ENCODE measurements at places on chromosomes 5 and 9.

DNA sequence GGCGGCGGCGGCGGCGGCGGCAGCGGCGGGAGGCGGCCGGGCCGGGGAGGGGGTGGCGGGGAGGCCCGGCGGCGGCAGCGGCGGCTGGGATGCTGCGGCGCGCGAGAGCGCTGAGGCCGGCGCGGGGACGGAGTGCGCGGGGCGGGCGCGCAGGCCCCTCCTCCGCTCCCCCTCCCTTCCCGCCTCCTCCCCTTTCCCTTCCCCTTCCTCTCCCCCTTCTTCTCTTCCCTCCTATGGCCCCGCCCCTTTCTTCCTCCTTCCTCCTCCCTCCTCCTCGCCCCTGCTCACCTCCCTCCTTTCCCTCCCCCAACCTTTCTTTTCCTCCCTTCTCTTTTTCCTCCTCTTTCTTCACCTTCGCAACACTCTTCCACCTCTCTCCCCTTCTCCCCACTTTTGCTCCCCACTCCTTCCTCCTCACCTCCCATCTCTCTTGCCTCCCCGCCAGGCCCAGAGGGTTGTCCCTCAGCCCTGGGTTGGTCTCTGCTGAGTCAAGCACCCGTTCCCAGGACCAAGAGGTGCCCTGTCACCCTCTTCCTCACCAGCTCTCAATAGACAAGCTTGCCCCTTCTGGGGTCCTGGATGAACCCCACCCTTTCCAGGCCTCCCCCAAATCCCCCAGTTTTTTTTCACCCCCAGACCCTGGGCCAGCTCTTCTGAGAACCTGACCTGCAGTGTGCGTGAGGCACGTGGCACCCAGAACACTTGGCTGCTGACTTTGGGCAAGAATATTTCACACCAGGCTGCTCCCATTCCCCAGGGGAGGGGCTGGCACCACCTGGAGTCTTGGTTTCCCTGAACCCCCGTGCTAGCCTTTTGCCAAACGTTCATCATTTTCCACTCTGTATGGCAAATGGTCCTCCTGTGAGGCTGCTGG lies at the start of gene SEMA4D:
SEMA4D (minus strand) TSS at position 136 of the 874 bp plus-strand sequence. CDS start 92,657 bp downstream, outside the sequence.
- DNase-seq, result peak; percentile 53

- DNase-seq, result no peak
Measured at GRCh38 chr9:113368982-113369854, 7.6 kb downstream of the HDHD3 start.

DNA sequence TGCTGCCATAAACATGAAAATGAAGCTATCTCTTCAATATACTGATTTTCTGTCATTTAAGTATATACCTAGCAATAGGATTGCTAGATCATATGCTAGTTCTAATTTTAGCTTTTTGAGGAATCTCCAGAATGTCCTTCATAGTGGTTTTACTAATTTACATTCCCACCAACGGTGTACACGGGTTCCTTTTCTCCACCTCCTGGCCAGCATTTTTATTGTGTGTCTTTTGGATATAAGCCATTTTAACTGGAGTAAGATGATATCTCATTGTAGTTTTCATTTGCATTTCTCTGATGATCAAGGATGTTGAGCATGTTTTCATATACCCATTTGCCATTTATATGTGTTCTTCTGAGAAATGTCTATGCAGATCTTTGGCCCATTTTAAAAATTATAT lies 446.5 kb downstream of the GABRG2 start:
- no peak for DNase-seq

GRCh38 chr5:88236866-88237642 lies 31.6 kb downstream of the TMEM161B start:
- DNase-seq, result no peak

DNA sequence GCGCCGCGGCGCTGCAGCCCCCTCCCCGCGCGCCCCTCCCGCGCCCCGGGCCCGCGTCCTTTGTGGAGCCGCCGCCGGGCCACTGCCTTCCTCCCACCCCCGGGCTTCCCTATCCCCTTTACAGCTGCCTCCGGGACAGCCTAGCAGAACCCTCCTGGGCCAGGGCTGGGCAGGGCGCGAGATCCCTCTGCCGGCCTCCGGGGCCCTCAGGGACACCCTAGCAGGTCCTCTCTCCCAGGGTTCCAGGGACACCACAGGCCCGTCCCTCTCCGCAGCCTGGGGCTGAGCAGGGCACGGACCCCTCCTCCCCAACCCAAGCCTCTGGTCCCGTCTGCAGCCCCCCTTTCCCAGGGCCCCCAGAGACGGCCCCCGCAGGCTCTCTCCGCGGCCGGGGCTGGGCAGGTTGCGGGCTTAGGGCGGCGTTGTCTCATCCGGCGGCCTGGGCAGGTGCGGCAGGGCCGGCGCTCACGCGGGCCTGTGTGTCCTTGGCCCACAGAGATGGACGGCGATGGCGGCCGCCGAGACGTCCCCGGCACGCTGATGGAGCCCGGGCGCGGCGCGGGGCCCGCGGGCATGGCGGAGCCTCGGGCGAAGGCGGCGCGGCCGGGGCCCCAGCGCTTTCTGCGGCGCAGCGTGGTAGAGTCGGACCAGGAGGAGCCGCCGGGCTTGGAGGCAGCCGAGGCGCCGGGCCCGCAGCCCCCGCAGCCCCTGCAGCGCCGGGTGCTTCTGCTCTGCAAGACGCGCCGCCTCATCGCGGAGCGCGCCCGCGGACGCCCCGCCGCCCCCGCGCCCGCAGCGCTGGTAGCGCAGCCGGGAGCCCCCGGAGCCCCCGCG lies 710 bp downstream of the WNK2 start:
- DNase-seq, result no peak

GRCh38 chr9:132783006-132783405 lies 95.1 kb downstream of the AK8 start:
- DNase-seq, result no peak

DNA sequence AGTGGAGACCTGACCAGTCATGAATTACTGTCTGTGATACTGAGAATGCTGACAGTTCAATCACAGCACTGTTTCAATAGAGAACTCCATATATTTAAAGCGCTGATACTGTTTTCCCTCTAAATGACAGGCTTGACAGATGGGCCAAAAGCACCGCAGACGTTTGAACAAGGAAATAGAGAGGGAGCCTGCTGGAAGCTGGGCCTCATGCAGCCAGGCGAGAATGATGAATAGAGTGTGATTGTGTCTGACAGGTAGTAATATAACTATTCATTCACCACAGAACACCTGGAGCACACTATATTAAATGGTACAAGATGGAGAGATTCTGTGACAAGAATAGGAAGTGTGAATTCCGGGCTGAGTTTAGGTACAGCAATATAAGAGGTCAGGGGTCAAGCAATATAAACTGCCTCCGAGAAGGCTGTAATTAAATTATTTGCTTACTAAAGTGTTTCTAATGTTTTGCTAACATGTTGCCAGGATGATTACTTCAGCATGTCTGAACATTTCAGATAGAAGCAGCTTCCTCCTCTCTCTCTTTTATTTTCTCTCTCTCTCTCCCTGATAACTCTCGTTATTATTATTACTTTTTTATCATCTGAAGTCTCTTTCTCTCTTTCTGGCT lies 297.7 kb downstream of the CSNK1G3 start:
- DNase-seq, result no peak

- no peak for DNase-seq
Measured at GRCh38 chr5:117266280-117266679, 691.7 kb upstream of the SEMA6A start.

DNA sequence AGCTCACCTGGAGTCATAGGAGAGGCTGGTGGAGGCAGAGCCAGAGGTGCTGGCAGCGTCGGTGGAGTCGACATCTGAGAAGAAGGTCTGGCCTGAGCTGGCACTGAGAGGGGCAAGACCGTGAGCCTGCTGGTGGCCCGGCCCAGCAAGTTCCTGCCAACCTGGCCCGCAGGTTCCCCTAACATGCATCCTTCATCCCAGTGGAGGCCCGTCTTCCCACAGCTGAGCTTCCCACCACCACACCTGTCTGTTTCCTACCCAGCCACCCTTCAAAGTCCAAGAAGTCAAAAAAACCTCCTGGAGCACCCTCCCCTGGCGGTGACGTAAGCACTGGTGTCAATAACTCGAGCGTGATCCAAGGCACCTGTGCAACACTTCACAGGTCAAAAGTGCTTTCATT lies 16.9 kb downstream of the PHF19 start:
- no peak for DNase-seq

DNA sequence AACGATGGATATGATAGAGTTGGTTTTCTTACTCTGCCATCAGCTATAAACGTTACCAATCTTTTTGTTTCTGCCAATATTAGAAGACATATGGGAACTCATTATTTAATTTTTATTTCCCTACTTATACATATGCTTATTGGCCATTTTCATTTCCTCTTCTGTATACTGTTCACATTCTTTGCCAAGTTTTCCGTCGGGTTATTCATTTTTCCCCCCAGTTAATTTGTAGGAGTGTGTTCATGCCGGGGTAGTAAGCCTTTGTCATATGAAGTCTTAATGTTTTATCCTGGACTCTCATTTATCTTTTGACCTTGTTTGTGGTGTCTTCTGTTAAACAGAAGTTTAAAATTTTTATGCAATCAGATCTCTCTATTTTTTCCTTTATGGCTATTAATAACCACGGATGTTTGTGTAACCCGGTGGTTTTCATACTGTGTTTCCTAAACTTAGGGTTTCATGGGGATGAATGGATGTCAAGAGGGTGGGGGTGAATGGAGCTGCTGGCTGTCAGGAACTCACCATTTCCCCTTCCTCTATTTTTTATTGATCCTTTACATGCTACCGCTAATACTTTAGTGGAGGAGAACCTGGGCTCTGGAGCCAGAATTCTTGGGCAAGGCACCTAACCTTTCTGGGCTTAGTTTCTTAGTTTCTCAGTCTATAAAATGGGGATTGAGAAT lies 42.5 kb upstream of the PPARGC1B start:
- DNase-seq, result no peak

DNA sequence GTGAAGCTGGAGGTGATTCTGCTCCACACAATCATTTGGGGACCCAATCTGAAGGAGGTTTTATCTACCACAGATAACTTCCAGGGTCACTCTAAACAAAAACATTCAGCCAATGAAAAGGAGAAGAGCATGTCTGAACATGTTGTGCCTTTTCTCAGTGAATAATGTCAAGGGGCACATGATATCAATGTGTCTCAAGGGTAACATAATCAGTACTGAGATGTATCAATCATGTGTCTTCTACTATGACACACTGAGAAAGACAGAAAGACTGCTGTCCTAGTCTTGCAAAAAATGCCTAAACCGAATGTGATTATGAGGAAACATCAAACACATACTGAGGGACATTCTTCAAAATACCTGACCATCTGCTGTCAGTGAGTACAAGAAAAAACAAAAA lies 25.4 kb upstream of the RASA1 start:
- DNase-seq, result no peak

DNA sequence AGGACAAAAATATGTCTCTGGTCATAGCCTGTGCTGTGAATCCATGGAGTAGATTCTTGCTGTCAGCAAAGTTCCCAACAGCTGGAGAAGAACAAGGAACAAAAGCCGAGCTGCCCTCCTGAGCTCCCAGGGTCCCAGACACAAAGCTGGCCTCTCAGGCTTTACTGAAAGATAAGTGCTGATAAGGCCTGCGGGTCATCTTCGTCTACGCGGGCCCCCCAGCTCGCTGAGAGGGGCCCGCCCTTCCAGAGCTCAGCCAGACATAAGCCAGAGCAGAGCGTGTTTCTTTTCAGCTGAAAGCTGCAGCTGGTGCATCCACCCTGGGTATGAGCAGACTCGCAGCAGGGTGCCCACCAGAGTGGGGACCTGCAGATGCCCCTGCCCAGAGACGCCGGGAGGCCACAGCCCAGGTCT lies 84.7 kb downstream of the HSD17B3 start:
- DNase-seq, result no peak

- no peak for DNase-seq
Measured at GRCh38 chr5:124702525-124702924, 43.9 kb downstream of the ZNF608 start.

DNA sequence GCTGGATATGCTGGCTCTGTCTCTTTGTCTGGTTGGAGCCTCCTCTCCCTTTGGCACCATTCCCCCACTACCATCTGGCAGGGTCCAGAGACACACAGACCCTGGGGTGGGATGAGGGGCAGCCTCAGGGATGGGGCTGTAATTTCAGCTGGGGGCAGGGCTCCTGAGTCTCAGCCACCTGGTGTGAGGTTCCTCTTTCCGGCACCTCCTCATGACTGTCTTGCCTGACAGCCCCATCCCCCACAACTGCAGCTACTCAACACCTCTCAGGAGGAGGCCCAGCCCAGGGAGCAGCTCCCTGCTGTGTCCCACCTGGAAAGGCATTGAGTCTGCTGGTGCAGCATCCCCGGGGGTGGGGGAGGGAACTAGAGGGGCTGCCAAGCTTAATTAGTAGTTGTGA lies 11.7 kb upstream of the RPS14 start:
- DNase-seq, result no peak

GRCh38 chr5:179870952-179871351 lies 12.3 kb upstream of the MRNIP start:
- no peak for DNase-seq

DNA sequence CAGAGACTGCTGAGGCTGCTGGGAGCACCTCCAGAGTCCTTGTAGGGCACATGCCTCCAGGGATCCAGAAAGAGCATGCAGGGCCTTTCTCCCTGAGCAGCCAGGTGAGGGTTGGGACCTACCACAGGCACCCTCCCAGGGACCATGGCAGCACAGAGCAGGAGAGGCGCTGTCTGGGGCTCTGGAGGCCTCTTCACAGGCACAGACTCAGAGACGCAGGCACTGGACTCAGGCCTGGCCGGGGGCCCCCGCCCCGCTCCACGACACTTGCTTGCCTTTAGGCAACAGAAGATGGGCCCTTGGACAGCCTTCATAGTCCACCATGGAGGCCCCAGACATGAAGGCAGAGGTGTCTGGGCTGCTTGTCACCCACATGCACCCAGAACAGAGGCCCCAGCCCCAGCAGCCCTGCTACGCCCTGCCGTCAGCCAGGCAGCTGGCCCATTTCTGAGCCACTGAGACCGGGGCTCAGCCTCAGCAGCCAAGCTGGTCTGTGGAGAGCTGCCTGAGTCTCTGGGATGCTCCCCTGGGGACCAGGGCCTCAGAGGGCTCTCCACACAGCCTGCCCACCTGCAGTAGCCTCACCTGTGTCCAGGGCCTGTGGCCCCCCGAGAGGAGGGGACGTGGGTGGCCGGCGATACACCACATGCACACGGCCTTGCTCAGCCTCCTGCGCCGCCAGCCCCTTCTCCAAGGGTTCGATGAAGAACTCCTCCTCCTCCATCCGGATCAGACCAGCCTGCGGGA lies 72.8 kb downstream of the ADAMTS2 start:
- no peak for DNase-seq

DNA sequence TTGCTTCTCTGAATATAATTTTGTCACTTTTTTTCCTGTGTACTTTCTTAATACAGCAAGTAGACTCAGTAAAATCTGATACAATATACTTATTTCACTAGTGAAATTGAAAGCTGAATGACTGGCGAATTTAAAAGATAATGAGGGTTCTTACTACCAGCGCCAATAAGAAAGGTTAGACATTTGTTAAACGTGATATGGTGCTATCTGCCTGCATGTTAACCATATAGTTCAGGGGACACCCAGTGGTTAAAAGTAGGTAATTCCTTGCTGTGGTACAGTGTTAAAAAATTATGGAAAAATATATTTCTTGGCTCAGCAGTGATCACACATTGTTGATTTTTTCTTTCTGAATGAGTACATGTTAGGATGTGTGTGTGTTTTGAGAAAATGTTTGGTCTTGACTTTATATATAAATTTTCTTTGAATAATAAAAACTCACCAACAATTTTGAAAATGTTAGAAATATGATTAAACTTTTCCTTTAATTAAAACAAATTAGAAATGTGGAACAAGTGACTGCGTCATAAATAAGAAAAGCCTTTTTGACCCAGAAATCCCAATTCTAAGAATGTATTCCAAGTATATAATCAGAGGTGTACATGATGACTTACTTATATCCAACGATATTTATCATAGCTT lies 25.8 kb downstream of the CAST start:
- DNase-seq, result no peak

- DNase-seq, result no peak
Measured at GRCh38 chr5:1642621-1643061, 118.9 kb upstream of the LPCAT1 start.
